ENCODE measurements at places on chromosomes 5 and 9.

DNA sequence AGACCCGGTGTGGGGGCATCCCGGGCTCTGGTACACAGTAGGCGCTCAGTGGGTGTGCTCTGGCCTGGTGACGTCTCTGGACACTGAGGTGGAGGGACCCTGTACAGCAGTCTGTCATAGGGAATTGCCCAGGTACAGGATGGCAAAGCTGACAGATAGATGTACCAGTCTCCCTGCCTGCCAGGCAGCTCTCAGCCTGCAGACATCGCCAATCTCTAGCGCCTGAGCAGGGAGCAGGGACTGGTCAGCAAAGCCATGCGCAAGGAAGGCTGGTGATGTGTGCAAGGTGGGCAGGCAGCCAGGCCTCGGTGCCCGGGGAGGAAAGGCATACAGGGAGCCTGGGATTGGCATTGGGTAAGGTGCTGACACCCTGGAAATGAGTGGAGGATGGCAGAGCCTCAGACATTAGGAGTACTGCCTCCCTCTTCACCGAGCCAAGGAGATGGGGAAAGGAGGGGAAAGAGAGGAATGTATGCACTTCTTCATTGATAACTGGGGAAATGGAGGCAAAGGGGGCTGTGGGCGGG, 33.9 kb upstream of the BRD3 start:
- DNase-seq: no peak
- no peaks in the 10 kb centered on the region for H3K4me1 ChIP-seq
- H3K27ac ChIP-seq: no peak overlapping the region
- no peaks in the 10 kb centered on the region for H3K27me3 ChIP-seq

DNA sequence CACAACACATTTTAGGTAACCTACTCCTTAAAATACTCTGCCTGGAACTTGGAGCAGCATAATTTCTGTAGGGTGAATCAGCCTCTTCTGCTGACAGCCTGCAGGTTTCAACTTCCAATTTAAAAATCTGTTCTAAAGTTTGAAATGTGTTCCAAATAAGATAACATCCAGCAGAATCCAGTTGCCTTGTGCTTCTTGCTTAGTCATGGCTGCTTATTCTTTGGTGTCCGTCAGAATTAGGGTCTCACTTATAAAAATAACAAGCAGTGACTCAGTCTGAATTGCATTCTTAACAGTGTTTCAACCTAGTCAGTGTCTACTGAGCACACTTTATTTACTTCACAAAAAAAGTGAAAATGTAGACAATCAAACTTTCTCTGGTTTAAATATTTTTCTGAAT, 3.7 kb downstream of the CDH6 start:
- no peaks in the 10 kb centered on the region for H3K36me3 ChIP-seq
- DNase-seq: no peak
- peaks cover 26% of the 10 kb centered on the region for H3K27me3 ChIP-seq
- no peaks in the 10 kb centered on the region for H3K4me1 ChIP-seq

GRCh38 chr5:77239126-77239741, 28.8 kb downstream of the PDE8B start:
- no peaks in the 10 kb centered on the region for H3K27me3 ChIP-seq
- H3K27ac ChIP-seq: no peak overlapping the region
- no peaks in the 10 kb centered on the region for H3K4me1 ChIP-seq

DNA sequence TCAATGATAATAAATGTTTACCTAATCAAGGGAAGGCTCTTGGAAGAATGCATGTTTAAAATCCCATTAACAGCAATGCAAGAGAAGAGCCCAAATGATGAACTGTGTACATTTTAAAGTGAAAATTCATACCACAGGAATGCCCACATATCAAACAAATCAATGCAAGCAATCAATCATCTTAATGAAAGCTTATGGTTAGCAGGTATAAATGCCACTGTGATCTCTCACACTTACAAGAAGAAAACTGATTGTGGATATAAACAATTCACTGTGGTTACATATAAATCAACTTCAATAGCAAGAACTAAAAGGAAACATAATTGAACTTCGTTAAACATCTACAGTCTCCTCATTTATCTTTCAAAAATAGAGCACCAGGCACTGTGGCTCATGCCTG, 161.0 kb upstream of the RORB start:
- H3K4me1 ChIP-seq: no peaks in the 10 kb centered on the region
- no peak overlapping the region for H3K4me3 ChIP-seq
- H3K36me3 ChIP-seq: no peaks in the 10 kb centered on the region
- H3K27ac ChIP-seq: no peak overlapping the region
- no peak for DNase-seq

DNA sequence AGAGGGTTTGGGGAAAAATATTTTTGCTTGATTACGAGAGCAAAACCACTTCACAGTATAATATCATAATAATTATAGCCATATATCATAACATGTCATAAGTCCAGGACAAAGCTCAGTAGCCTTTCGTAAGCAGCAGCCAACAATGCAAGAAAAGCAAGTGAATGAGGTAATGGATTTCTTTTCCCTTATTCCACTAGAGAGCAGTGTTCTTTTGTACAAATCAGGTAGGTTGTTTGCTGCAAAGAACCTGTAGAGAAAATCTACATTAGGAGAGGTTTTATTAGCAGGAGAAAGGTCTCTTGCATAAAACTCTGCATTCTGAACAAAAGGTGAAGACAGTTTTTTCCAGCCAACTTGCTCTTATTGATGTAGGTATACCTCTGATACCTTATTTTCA, 1033.4 kb downstream of the TLE4 start:
- no peak overlapping the region for H3K27ac ChIP-seq
- H3K27me3 ChIP-seq: no peaks in the 10 kb centered on the region
- no peaks in the 10 kb centered on the region for H3K36me3 ChIP-seq
- no peak for DNase-seq
- no peak overlapping the region for H3K4me3 ChIP-seq

DNA sequence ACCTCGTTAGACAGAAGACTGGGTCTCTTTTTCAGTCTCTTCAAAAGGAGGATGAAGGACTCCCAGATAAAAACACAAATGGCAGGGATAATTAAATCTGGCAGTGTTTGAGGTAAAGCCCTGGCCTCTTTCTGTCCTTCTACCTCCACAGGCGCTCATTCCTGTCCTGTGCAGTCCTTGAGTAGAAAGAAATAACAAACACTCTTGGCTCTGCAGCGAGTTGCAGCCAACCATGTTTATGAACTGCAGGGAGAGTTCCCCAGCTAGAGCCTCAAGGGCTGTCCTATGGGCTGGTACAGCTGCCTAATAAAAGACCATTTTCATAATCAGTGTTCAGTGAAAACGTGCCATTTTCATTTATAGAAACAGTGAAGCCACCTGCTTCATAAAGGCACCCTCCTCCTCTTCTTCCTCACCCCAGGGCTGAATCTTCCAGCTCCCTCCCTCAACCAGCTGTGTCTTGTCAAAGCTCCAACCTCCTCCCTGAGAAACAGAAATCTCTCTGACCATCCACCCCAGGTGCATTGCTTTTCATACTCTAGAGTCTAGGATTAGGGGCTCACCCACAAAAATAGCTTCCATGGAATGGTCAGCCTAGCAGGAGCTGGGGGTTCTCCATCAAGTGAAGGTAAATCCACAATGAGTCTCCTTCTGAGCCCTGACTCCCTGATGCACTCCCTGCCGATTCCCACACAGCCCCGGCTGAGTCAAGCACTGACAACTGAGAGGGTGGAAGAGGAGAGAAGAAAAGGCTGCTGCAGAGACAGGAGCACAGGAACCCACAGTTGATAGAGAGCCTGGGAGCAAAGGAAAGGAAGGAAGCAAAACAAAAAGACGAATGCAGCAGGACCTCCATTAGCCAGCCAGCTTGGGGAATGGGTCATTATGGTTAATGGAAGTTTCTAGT, 150.7 kb downstream of the CMYA5 start:
- H3K4me1 ChIP-seq: no peaks in the 10 kb centered on the region
- no peak for DNase-seq
- no peaks in the 10 kb centered on the region for H3K36me3 ChIP-seq
- H3K4me3 ChIP-seq: no peak overlapping the region
- no peak overlapping the region for H3K27ac ChIP-seq

DNA sequence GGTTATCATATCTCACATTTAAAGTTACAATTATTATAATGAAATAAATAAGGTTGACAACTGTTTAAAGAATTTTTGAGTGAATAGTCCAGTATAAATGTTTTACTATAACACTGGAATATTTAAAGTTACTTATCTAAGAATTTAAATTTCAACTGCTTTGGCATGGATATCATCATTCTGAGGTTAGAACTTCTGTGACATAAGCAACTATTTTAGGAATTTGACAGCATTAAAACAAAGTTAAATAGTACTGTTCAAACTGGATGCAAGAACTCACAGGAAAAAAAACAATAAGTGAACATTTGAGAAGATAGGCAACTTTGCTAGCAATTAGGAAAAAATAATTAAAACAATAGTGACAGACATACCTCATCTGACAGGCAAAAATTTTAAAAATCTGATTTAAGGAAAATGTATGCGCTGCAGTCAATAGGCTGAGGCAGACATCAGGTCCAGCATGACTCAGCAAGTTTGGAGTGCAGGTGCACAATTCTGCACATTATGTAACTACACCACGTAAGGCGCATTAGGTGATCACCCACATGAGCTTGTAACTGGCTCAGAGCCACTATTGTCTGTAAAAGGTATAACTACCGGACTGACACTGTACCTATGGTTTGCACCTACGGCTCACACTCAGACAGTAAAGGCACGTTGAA, 180.6 kb downstream of the PDE4D start:
- H3K27ac ChIP-seq: no peak overlapping the region
- H3K4me1 ChIP-seq: no peaks in the 10 kb centered on the region
- no peaks in the 10 kb centered on the region for H3K36me3 ChIP-seq
- no peaks in the 10 kb centered on the region for H3K27me3 ChIP-seq
- peak; percentile 56 for DNase-seq

All from B cell (primary cell).